Kidney (tissue), 22 donors: ENCODE measurements at places on chromosomes 13 and 19. TPM values are rescaled to one million over a fixed set of nuclear protein-coding genes. Genes with fewer than 3 reads are reported as not detected.

CGB2 gene
- not detected for total RNA-seq

FGF9 gene
- total RNA-seq: 8.6 TPM

TTYH1 gene
- 1.5 TPM for total RNA-seq

IL11 gene
- 0.47 TPM for total RNA-seq

IGFL3 gene
- total RNA-seq: not detected

ZIK1 gene
- total RNA-seq: 9.3 TPM

FUT1 gene
- 4.3 TPM for total RNA-seq
